ENCODE measurements at places on chromosomes 6 and 20.
A peak's percentile ranks its signal among the peaks of the same experiment; 100 is the strongest.

DNA sequence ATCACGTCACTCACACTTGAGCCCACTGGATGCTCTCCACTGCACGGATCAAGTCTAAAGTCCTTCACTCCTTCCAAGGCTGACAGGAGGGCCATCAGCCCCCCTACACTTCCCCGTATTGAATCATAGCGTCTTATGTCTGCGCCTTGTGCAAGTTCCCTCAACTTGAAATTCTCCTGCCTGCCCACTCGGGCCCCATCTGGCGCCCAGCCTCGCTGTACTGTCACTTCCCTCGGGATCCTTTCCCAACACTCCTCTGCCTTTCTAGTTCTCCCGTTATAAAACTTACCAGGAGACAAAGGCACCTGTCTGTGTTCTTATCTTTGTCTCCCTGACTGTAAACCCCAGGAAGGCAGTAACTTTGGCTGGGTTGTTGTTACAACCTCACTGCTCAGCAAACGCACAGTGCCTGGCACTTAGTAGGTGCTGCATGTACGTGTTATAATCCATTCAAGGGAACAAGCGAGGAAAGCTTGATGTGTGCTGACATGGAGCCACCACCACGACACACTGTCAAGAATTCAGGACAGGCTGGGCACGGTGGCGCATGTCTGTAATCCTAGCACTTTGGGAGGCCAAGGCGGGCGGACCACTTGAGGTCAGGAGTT lies 33.8 kb upstream of the ZFAND3 start:
- no peak for DNase-seq

GRCh38 chr20:7410150-7410549 lies 530.1 kb downstream of the HAO1 start:
- DNase-seq, result no peak

DNA sequence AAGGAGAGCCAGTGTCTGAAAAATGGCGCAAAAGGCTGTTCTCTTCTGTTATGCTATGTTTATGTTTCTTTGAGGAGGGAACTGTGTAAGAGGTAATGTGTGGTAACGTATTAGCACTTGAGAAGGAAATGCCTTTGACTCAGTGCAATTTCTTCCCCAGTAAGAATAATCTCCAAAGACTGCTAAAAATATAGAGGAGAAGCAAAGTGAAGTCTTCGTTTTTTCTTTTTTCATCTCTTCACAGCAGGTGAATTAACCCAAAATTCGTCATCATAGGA lies 47.1 kb upstream of the IFNGR1 start:
- DNase-seq, result no peak

- peak; percentile 69 for DNase-seq
Measured at GRCh38 chr6:29792123-29793035, 35.2 kb upstream of the HLA-G start.

DNA sequence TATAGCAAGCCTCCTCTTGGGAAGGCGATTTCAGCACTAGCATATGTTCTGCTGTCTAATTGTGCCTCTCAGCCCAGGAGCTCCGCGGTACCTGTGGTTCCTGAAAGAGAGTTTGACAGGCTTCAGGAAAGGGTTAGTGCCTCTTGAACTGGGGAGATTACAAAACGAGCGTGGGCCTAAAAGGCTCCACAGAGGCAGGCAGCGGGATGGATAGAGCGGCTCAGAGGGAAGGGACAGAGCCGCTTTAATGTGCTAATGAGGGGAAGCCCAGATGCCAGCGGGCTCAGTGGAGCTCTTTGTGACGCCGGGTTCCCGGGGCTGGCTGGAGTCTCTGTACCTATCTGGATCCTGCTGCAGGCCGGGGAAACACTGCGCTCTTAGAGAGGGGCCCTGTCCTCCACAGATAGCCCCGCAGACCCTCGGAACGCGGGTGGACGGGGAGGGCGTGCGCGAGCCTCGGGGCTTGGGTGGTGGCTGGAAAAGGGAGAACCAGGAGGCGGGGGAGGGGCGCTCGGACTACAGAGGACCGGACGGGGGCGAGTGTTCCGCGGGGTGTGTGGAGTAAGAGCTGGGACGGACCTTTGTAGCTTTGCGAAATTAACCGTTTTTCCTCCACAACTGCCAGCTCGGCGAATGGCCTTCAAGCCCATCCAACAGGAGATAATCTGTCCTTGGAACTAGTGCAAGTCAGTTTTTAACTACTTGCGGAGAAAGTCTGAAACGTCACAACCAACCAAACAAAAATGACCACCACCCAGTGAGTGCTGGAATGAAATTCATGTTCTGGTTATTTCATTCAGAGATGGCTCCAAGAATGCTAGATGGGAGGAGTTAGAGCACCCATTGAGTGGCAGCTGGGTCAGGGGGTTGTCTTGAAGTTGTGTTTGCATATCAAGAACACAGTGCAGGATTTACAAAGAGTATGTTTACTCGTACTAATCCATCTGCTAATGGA lies 13.0 kb downstream of the SLC35F1 start:
- DNase-seq, result no peak

GRCh38 chr20:23267909-23268308 lies 82.7 kb upstream of the NXT1 start:
- no peak for DNase-seq

DNA sequence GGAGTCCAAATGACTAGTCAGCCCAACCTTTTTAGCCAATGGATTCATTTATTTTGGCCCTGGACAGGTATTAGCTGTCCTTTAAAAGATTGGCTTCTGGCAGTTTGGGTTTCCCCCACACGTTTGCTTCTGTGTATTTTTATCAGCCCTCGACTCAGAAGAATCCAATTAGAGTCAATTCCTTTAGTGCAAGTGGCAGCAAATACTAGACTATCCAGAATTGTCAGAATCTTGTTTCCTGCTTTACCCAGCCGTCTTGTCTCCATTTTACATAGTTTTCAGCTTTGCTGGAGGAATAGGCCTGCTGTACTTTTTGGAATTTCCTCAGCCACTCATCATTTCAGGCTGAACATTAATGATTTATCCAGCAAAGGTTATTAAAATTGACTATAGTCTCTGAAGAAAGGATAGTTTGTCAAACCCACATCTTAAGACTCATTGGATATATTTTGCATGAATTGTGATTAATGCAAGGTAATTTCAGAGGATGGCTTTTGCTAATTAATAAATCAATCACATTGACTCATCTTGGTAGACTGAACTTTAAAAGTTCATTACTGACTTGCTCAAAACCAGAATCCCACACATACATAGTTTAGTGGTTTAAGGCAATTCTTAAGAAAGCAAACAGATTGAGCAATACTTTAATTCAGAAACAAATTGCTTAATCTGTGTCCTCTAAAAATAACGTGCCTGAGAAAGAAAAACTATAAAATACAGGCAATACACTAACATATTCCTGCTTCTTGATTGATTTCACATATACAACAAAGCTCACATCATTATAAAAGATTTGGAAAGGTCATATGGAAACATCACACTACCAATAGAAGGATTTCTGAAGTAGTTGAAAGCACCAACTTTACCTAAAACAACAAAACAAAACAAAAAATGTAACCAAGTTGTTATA lies 62.9 kb upstream of the ZNF217 start:
- DNase-seq, result no peak

- no peak for DNase-seq
Measured at GRCh38 chr6:125950293-125950692, 6.3 kb upstream of the HINT3 start.

DNA sequence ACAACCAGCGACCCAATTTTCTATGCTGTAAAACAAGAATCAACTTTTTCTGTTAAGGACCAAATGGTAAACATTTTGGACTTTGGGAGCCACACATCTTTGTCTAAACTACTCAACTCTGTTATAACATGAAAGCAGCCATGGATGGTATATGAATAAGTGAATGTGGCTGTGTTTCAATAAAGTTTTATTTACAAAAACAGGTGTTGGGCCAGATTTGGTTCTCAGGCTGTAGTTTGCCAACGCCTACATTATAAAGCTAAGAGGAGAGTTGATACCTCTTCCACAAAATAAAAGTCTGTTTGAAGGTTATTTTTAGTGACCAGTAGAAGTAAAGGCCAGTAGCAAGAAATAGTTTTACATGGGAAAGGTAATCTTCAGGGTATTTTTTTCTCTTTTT lies 60.4 kb upstream of the SDHAF4 start:
- no peak for DNase-seq

DNA sequence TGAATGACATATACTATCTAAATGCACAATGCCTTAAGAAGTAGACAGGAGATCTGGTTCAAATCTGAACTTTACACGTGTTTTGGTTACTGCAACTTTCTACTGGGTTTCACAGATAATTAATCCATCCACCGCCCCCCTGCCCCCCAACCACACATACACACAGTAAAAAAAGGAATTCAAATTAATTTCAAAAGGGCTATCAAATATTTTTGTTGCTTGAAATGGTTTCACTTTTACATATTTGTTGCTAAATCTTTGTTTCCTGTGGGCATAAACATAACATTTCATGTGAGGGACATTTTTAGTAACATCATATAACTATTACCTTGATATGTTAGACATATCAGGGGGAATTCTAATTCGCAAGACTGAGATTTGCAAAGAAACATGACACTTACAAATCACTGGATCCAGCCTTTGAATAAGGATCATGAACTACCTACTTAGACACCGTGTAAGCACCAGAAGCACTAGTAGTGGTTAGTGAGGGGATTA lies 7.5 kb downstream of the NEDD9 start:
- no peak for DNase-seq

GRCh38 chr6:46327779-46328178 lies 157.0 kb upstream of the ENPP5 start:
- no peak for DNase-seq
